Endothelial cell (in vitro differentiated cells): ENCODE measurements at places on chromosomes 6 and 20.

DNA sequence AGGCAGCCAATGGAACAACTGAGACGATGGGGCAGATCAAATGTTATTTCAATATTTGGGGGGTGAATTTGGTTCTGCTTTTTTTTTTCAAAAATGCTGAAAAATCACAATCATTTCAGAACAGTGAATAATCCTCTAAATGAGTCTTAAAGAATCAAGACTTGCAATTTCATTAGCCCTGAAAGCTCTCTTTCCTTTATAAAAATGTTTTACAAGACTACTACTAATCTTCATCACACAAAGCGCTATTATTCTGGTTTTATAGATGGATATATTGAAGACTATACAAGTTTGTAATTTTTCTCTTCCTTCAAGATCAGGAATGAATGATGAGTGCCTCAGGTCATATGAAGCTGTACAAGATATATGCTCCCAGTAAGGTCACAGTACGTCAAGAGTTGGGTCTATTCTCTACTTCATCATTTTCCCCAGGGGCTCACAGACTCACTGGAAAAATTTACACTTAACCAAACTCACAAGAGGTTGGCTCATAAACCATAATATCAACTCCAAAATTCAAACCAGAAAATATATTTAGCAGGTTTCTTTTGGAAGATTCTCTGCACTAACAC is 19.5 kb downstream of the RNF24 start:
- no peak for DNase-seq

DNA sequence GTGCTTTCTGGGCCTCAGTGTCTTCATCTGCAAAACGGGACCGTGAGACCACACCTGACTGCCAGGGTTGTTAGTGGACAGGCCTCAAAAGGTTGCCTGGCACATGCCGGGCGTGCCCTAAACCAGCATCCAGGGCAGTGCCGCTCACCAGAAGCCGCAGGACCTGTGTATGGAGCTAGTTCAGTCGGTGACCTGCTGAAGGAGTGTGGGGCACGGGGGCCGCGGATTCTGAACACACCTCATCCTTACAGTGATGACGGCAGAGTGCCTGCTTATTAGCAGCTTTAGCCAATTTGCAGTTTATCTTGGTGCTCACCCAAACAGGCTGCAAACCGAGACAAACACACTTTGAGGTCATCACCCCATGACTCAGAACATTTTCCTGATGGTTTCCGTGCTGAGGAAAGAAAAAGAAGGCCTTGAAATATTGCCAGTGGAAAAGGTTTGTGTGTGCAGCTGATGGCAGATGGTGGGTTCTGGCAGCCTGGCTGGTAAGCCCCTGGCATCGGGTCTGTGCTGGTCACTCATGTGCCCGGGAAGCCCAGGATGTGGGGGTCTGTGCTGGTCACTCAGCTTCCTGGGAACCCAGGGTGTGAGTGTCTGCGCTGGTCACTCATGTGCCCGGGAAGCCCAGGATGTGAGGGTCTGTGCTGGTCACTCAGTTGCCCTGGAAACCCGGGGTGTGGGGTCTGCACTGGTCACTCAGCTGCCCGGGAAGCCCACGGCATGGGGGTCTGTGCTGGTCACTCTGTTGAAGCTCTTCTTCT is 153.8 kb downstream of the ERMARD start:
- DNase-seq: no peak

- no peak for DNase-seq
These were observed 2.0 kb downstream of the MAN1A1 start for GRCh38 chr6:119347466-119348095.

DNA sequence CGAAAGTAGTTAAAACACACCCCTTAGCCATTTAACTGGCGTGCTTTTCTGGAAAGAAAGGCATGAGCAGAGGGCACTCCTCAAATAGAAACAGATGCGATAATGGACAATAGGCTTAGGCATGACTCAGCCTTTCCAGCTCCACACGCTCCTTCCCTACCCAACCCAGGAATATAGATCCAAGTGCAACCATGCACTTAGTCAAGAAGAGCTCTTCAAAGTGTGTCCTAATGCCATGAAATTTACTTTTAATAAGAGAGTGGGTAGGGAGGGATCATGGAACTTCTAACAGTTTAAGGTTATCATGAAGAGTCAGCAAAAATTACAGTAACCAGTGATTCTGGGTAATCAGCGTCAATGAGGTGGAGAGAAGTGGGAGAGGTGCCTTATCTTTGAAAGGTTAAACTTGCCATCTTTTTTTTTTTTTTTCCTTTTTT is 2.4 kb upstream of the EFHC1 start:
- no peak for DNase-seq

DNA sequence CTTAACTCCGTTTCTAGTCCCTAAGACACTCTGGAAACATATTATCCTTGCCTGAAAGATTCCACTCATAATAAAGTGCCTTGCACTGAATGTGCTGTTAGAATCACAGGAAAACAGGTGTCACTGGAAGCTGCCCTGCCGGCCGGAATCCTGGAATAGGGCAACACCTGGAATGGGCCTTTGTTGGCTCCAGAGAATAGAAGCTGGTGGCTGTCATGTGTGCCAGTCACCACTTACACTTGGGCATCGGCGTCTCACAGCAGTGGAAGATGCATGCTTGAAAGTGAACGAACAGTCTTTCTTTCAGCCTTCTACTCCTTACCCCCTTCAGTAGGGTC is 90.8 kb upstream of the AFDN start:
- no peak for DNase-seq

DNA sequence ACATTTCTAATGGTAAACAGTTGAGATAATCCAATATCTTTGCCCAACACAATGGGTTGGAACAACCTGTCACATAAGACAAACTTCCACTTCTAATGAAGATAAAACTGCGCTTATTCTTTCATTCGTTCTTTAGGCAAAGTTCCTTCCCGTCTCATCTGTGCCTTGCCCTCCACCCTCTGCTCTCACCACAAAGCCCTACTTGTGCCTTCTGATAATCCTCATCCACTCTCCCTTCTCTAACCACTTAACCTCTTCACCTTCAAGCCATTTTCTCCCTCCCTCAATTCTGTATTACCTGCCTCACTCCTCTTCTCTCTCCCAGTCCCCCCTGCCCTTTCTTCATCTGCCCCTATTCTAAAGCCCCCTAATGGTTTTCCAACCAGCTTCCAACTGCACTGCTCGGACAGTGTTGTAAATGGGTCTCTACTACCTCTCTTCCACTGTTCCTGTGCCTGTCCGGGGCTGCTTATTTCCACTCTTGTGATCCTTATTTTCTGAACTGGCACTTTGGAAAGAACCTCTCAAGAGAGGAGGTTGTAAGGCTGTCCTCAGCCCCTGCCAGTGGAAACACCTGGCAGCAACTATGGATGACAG is 62.9 kb upstream of the MYB start:
- DNase-seq: no peak

- peak; percentile 77 for DNase-seq
These were observed 113.9 kb upstream of the PRSS16 start for GRCh38 chr6:27133281-27134227.

DNA sequence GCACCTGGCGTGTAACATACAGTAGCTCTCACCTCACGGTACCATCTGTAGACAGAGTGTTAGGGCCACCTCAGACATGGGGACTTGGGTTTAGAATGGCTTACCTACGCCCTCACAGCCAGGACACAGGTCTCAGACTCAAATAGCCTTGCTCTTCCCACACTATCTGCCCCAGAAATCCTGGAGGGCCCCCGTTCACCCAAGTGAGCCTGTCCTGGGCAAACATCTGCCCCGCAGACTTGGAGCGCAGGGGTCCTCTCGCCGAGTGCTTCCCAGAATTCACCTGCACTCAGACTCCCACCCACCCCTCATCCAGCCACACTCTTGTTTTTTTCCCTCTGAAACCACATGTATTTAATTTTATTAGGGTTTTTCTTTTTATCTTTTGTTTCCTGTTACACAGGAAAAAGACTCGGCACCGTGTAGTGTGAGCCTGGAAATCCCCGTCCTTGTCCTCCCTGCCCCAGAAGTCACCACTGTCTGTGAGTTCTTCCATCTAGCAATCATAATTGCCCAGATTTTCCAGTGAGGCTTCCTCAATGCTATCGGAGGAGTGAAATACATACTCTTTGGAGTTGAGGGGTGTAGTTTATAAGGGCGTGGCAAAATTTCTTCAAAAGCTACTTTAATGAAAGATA is 17.1 kb upstream of the MAP1LC3A start:
- no peak for DNase-seq

- no peak for DNase-seq
These were observed 48.4 kb downstream of the CEP43 start for GRCh38 chr6:167047554-167047953.

DNA sequence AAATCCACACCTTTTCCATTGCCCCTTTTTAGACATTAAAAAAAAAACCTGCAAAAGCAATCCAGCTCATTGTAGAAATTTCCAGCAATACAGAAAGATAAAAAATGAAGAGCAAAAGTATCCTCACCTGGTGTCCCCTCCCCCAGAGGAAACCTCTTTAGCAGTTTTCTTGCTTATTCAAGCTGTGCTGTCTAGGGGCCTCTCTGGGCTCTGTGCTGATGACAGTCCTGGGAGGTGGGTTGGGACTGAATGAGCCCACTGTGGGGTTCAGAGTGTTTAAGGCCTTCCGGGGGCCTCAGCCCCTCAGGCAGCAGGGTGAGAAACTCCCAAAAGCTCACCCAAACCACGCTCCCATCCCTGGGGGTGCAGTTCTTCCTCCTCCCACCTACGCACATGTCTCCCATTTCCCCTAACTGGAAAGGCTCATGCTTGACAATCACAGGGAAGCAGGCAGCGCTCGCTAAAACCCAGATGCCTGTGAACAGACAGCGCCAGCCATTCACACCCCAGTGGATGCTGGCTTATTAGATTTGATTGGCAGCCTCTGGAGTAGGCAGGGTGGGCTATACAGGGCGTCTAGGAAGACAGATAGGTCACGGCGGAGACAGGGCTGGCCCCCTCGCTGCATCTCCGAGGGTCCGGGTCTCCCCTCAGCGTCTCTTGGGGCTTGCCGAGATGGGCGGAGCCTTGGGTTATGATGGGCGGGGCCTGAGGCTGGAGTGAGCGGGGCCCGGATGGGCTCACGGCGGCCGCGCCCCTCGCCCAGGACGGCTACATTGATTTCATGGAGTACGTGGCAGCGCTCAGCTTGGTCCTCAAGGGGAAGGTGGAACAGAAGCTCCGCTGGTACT is 4.6 kb downstream of the GUCA1A start:
- DNase-seq: peak; percentile 50

DNA sequence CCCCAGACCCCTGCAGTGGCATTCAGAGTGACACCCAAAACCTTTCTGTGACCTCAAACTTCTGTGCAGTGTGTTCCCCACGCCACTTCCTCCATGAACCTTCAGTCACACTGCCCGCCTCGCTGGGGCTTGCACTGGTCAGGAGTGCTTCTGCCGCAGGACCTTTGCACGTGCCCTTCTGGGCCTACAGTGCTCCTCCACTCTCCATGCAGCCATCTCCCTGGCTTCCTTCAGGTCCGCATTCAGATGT is 27.1 kb downstream of the SYNJ2 start:
- no peak for DNase-seq

- no peak for DNase-seq
These were observed 105.9 kb downstream of the TRERF1 start for GRCh38 chr6:42345696-42346416.
